ENCODE measurements at places on chromosomes 7 and 10.

GRCh38 chr7:23247603-23248335 is 1.2 kb downstream of the GPNMB start:
- DNase-seq = no peak

DNA sequence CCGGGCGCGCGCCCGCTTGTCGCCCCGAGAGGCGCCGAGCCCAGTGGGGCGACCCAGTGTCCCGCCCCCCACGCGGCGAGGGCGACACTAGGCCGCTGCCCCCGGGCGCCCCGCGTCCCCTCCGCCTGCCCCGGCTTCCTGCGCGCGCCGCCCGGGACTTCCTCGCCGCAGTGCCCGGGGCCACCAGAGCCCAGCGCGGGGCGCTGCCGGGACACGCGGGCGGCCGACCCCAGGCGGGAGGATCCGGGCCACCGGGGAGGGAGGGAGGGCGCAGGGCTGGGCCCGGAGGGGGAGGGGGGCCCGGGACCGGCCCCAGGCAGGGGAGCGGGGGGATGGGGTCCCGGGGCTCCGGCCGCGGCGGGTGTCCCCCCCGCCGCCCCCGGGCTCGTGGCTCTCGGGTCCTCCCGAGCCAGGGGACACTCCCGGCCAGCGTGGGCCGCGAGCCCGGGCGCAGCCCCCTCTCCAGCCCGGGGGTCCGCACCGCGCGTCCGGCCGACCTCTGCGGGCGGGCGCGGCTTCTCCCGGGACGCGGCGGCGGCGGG is 435 bp upstream of the PWWP2B start:
- DNase-seq = no peak

GRCh38 chr7:22576612-22577469 is 76.9 kb upstream of the STEAP1B start:
- no peak for DNase-seq

GRCh38 chr7:129947701-129948100 is 5.1 kb downstream of the UBE2H start:
- no peak for DNase-seq

DNA sequence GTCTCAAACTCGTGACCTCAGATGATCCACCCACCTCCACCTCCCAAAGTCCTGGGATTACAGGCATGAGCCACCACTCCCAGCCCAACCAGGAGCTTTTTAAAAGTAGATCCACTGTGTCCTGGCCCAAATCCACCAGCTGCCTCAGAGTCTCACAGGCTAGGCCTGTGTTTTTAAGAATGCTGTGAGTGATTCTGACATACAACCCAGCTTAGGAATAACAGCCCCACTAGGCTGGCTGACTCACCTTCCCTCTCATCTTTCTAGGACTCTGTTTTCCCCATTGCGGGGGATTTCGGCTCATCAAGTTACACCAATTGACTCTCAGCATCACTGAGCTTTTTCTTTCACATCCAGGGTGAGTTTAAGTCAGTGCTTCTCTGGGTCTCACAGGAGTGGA is 207.6 kb downstream of the SKIDA1 start:
- no peak for DNase-seq

DNA sequence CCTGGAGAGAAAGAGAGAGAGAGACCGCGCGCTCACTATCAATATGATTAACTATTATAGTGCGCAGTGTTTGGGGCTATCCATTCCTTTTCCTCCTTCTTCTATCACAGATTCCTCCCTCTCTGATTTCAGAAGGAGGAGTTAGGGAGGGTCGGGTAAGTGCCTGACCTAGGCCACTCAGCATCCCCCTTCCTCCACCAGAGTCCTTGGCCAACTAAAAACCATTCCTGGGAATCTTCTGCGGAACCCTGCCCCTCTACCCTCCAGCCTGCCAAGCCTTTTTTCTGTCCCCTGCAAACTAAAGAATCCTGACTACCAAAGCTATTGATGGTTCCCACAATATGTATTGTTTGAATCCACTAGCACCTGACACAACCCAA is 256.2 kb upstream of the NFE2L3 start:
- no peak for DNase-seq

DNA sequence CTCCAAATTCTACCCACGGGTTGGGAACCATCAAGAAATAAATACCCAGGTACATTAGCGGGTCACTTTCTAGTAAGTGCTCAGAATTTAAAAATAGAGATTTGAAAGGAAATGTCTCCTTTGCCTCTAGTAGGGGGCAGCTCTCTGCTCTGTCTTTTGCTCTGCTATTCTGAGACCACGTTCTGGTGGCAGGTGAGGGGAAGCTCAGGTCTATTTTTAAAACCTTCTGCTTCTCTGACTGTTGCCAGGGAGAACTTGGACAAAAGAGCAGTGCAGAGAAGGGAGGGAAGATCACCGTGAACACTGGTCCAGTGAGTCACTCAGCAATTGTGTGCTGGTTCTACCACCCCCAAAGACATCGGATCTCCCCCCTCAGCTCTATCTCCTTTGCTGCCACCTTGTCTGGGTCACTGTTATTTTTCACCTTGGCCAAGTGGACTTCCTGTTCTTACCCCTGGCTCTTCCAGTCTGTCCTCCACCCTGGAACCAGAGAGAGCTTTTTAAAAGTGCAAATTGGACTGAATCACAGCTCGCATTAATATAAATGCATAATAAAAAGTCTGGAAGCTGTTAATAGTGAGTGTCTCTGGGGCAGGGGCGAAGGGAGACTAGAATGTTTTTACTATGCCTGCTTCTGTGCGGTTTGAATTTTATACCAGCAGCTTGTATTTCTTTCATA is 72.4 kb upstream of the LOXL4 start:
- DNase-seq = no peak

DNA sequence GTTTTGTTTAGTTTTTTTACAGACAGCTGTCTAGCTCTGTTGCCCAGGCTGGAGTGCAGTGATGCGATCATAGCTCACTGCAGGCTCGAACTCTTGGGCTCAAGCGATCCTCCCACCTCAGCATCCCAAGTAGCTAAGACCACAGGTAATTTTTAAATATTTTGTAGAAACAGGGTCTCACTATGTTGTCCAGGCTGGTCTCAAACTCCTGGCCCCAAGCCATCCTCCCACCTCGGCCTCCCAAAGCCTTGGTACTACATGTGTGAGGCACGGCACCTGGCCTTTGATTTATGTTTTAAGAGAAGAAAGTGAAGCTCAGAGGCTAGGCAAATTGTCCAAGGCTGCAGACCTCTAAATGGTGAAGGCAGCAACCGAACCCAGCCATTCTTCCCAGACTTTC is 98.6 kb upstream of the SVIL start:
- no peak for DNase-seq

- no peak for DNase-seq
Measured at GRCh38 chr10:122181041-122181732, 89.9 kb upstream of the BTBD16 start.

DNA sequence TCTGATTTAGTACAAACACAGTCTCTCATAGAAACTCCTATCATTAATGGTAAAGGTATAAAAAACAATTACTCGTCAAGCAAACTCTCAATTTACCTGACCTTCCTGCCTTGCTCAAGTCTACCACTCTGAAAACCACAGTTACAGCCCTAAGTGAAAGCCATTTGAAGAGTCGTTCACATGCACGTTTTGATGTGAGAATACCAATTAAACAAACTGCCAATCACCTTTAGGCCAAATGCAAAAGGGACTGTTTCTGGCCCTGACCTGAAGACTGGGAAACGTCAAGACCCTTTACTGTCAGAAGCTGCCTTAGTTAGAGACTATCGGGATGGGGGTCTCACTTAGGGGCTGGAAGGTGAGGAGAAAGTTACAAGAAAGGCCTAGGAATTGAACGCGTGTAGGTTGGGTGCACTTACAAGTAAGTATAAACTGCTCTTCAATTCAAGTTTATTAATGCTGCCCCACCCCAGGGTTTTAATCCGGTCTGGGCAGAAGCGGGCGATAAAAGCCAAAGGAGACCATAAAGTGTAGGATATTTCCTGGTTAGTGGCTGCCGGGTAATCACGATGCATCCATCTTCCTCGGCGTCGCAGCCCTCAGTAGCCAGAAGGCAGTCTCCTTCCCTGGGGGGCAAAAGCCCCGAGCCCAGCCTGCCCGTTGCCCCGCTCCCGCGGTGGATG is 935 bp downstream of the TM9SF3 start:
- DNase-seq = no peak

DNA sequence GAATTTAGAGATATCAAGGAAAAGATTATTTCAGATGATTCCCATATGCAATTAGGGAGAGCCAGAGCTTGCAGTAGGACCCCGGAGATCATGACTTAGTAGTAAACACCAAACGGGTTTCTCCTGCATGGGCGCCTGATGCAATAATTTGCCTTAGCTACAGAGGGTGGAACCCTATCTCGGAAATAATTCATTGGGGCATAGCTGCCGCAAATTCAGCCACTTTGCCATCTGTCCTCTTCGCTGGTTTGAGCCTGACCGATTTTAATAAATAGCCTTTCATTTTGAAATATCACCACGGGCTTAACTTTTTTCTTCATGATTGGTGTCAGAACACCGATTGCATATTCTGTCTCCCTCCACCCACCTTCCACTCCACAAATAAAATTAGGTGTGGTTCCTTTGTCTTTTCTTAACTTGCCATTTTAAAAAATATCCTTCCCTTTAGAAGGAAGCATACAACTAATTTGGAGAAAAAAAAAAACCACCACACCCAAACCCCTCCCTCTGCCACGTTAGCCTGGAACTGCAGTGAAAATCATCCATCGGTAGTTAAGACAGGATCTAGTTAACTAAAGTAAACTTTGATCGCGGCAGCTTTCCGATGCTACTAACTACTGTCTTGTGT is 1.4 kb downstream of the GARS1 start:
- no peak for DNase-seq

DNA sequence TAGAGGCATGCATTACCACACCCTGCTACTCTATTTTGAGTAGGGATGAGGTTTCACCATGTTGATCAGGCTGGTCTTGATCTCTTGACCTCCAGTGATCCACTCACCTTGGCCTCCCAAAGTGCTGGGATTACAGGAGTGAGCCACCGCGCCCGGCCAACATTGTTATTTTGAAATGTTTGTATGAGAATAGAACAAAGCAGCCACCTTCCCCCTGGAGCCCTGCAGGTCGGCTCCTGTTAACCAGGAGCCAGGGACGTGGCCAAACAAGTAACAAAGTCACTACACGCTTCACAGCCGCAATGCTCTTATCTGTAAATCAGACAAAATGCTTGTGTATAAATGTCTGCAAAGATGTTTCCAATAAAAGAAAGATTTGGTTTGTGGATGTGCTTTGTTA is 295.4 kb downstream of the CNTNAP2 start:
- DNase-seq = no peak

DNA sequence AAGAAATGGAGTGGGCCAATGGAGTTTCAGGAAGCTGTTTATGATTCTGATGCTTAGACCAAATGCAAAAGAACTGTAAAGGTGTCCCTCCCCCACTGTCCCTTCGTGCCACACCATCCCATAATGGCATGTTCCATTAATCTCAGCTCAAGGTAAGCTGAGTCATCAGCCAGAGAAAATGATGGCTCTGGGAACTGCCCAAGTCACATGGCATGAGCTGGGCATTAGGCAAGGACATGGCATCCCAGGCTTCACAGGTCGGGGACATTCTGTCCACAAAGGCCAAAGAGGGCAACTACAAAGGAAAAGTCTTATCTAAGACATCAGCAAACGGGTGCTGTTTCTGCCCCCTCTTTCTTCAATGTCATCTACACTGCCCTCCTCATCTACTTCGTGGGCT is 44.9 kb downstream of the DLG5 start:
- DNase-seq = no peak

GRCh38 chr10:12769323-12770044 is 232.0 kb downstream of the CCDC3 start:
- no peak for DNase-seq

DNA sequence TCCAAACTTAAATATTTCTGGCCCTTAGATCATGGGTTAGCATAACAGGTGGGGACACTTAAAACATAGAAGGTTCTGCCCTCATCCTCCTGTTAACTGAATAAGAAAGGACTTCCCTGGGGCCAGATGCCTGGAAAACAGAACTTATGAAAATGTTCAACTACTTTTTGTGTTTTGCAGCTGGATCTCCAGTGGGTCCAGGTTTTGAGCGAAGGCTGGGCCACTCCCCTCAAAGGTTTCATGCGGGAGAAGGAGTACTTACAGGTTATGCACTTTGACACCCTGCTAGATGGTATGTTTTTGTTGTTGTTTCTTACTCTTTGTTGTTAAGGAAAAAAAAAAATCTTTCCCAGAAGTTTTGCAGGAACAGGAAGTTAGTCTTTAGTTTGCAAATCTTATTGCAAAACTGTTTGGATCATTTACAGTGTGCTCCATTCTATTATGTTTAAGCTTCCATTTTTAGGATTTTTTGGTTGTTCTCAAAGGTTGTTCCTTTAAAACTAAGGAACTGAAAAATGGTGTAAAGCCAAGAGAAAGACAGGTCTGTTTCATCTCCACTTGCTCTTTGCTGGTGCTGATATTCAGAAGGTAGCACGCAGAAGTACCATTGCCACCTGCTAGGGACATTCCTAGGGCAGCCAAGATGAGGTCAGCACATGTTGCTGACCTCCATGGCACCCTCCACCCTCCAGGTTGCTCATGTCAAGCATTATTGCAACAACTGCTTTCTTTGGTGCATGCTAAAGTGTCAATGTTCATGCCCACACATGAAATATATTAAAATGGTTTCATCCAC is 56.1 kb downstream of the PAPSS2 start:
- no peak for DNase-seq

DNA sequence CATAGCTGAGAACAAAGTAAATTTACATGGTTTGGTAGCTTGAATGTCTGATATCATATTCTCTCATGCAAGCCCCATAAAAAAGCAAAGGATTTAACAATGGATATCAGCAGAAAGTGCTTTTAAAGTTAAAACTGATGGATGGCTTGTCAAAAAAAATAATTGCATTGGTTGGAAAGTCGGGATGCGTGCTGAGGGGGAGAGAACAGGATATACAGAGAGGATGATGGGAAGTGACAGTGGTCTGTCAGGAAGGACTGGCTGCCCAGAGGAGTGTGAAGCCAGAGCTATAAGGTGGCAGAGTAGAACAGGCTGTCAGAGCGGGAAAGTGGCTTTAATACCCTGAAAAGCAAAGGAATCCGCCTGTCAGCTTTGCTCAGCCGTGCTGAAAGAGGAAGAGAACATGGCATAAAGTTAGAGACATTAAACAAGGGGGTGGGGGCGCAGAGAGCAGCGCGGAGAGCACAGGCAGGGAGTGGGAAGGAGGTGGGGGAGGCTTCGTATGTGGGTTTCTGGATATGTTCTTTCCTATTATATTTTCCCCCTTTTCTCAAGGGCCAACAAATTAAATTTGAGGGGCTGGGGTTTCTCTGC is 493.0 kb downstream of the LRMDA start:
- peak; percentile 14 for DNase-seq

DNA sequence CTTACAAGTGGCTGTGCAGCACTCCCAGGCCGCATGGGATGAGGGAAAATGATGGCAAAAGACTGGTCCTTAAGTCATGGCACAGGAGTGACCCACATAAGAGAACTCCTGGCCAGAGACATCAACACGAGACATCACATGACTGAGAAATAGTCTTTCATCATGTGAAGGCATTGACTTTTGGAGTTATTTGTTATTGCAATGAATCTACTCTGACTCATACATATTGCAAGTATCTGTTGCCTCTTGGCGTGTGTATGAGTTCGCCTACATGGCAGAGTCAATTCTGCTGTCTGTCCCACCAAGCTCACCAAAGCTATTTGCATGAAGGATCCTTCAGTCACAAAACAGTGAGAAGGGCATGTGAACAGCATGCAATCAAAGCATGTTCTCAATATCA is 59.7 kb upstream of the HABP2 start:
- no peak for DNase-seq

- no peak for DNase-seq
Measured at GRCh38 chr7:6271694-6272440, 557 bp downstream of the CYTH3 start.

- DNase-seq = no peak
Measured at GRCh38 chr7:106092204-106092603, 19.9 kb downstream of the SYPL1 start.
